ENCODE measurements at places on chromosomes 5 and 9. TPM values are rescaled to one million over a fixed set of nuclear protein-coding genes. Genes with fewer than 3 reads are reported as not detected.

The PCDHB2 gene
- 2.1 TPM for total RNA-seq

GRCh38 chr5:78811866-78812265, 163.3 kb upstream of the LHFPL2 start:
- DNase-seq: no peak

The RORB gene
- total RNA-seq: 0.05 TPM

- no peak for DNase-seq
Observed at GRCh38 chr5:125149527-125149926, 403.1 kb upstream of the ZNF608 start.

The TTC16 gene
- not detected for total RNA-seq

All from M059J (cell line).